ENCODE measurements at places on chromosomes 16 and 17.

DNA sequence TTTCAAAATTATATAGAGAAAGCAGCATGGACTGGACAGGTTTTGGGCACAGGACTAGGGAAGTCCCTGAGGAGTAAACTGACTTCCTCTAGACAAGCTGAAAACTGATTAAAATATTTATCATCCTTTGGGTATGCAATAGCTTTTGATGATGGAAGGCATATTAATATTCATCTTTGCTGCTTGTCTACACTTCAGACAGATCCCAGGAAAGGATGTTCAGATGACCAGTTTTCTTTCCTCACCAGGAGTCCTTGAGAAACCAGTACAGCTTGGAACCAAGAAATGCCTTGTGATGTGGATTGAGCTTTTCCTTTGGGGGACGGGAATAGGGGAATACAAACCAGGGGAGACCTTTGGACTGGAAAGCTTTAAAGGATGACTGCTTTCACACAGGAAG is 195.5 kb downstream of the FTO start:
- DNase-seq: no peak

DNA sequence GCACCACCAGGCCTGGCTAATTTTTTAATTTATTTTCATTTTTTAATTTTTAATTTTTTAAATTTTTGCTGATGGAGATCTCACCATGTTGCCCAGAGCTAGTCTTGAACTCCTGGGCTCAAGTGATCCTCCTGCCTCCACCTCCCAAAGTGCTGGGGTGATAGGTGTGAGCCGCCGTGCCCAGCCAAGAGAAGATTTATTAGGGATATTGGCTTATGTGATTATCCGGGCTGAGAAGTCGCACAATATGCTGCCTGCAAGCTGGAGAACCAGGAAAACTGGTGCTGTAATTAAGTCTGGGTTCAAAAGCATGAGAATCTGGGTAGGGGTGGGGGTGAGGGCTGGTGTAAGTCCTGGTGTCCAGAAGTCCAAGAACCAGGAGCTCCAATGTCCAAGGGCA is 2.5 kb upstream of the C16orf90 start:
- no peak for DNase-seq

GRCh38 chr17:58539698-58540097 is 25.3 kb upstream of the MTMR4 start:
- no peak for DNase-seq

- DNase-seq: no peak
These were observed 21.6 kb downstream of the EMC8 start for GRCh38 chr16:85777583-85778310.

DNA sequence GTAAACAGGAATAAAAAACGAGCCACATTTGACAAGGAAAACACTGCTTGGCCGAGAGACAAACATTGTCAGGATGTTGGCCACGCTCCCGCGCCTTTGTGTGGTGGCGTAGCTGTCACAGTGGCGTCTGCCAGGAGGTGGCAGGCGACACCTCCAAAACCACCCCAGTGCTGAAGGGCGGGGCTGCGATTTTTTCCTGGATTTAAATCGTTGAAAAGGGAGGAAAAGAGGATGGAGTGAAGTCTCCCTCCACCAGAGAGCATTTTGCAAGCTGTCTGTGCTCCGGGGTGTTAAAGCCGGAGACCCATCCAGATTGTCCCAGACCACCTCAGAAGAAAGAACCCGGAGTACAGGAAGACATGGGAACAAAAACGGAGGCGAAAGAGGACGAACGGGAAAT is 12.7 kb downstream of the MRM3 start:
- peak; percentile 65 for DNase-seq

- DNase-seq: no peak
These were observed 44.0 kb downstream of the SREBF1 start for GRCh38 chr17:17792551-17793377.

GRCh38 chr17:80372456-80372855 is 42.5 kb upstream of the ENDOV start:
- DNase-seq: no peak

GRCh38 chr16:66996324-66996982 is 8.1 kb downstream of the CES4A start:
- DNase-seq: no peak

GRCh38 chr17:3885970-3886369 is 6.9 kb downstream of the CAMKK1 start:
- DNase-seq: no peak

GRCh38 chr16:24826817-24827566 is 18.8 kb upstream of the SLC5A11 start:
- DNase-seq: no peak

DNA sequence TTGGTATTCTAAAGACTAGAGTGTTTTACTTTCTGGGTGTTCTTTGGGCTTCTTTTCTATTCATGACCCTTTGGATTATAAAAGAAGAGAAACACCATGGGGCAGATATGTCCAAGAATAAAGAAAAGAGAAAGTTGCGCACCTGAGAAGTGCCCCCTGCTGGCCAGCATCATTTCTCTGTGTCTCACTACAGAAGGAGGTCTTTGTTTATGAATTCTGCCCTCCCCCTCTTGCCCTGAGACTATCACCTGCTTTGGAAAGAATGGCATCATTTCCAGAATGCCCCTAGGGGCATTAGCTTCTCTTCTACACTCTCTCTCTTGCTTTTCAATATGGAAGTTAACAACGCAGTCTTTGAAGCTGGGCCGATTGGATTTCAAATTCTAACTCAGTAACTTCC is 45.0 kb downstream of the CDH13 start:
- no peak for DNase-seq

- peak; percentile 41 for DNase-seq
These were observed 414 bp downstream of the NARF start for GRCh38 chr17:82458885-82459424.

- no peak for DNase-seq
These were observed 7.3 kb downstream of the MILR1 start for GRCh38 chr17:64455993-64456885.

DNA sequence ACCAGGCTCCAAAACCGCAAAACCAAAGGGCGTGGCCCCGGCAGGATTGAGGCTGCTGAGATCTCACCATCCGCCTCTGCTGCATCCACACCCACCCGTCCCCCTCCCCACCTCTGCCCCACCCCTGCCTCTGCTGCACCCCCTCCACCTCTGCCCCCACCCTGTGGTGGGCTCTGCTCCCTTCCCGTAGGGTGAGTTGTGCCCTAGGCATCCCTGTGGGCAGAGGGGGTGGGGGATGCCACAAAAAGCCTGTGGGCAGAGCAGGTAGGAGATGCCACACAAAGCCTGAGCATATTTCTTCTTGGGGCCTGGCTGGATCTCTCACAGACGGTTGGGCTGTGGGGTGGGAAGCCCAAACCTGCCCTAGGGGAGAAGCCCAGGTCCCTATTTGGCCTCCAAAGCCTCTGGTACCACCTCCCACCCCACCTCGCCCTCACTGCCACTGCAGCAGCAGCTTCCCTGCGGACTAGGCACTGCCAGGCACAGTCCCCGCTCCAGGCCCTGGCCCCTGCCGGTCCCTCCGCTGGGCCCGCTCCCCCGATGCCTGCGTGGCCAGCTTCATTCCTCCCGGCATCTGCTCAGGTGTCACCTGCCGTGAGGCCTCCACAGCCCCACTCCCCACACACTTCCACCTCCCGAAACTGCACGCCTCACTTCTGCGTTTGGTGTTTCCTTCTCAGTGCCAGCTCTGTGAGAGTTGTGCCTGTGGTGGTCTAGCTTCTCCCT is 11.3 kb upstream of the PABPN1L start:
- DNase-seq: no peak

DNA sequence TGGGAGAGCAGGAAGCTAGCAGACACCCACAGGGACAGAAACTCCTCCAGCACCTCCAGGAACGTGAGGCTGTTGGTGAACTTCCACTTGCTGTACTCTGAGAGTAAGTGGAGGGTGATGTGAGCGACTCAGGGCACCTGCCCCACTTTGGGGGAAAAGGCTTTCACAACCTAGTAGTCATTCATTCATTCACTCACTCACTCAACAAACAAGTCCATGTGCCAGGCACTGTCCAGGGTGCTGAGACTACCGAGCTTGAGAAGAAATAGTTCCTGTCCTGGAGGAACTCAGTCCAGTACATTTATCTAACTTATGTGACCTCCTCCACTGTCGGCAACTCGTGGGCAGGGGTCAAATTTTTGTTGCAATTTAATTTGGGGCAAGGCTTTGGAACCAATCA is 26.6 kb downstream of the LGALS9 start:
- DNase-seq: no peak

DNA sequence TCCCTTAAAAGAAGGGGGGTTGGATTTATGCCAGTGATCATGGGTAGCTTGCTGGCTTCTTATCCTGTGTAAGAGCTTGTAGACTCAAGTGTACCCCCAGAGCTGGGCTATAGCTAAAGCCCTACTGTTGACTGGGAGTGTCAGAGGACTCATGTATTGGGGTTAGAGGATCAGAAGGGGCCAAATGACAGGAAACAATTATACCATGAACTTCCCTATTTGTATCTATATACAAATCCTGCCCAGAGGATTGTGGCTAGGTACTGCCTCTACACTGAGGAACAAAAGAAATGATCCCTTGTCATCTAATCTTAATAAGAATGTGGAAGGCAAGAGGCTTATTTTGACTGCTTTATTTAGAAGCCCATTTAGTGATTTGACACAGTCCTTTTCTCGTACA is 14.3 kb downstream of the ZP2 start:
- DNase-seq: no peak

GRCh38 chr17:56887552-56888467 is 26.0 kb downstream of the TRIM25 start:
- no peak for DNase-seq

- peak; percentile 98 for DNase-seq
These were observed 4.4 kb downstream of the ZC3H7A start for GRCh38 chr16:11792410-11793241.

DNA sequence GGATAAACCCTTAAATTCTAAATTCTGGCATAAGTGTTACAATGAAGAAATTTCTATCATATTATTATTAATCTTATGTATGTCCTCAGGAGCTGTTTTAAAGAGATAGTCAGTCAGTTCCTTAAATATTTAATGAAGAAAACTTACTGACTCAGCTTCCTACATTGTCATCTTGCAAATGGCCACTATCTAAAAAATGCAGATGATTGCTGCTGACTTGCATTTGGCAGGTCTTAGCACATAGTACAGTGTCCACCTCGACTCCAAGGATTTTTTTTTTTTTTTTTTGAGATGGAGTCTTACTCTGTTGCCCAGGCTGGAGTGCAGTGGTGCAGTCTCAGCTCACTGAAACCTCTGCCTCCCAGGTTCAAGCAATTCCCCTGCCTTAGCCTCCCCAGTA is 55.1 kb upstream of the CORO6 start:
- no peak for DNase-seq

DNA sequence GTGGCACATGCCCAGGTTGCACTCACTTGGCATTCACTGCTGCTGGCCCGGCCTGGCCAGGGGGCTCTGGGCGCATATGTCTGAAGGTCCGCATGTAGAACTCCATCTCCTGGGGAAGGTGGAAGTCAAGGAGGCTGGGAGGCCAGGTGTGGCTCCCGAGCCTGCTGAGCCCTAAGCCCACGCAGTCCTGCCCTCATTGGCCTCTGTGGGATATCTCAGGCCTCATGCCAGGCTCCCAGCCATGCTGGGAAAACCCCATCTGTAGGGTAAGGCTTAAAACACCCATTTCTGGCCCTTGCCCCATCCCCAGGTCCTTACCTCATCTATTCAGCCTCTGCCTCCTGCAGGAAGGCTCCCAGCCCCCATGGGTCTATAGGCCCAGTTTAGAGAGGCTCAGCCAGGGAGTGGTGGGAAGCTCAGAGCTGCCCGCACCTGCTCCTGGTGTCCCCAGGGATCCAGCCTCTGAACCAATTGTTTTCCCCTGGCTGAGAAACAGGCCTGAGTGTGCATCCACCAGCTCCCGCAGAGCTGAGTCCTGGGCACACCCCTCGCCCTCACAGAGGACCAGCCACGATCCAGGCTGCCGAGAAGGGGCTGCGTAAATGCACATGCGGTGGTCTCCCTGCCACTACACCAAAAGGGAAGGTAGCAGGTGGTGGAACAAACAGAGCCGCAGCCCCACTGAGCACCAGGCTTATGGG is 2.3 kb upstream of the TPPP3 start:
- DNase-seq: peak; percentile 93

- no peak for DNase-seq
These were observed 30.6 kb downstream of the XYLT1 start for GRCh38 chr16:17440131-17440530.

DNA sequence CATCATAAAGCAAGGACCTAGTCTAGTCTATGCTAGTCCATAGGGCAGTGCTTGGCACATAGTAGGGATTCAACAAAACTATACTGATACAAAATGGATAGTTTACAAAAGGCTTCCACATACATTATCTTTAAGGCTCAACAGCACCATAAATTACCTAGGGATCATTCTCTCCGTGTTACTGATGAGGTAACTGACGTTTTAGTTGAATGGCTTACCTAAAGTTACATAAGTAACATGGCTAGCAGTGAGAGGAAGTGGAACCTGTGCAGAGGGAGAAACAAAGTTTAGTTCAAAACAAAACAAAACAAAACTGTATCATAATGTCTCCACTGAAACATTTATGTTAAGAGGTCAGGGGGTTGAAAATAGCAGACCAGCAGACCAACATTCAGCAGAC is 7.9 kb downstream of the RPTOR start:
- no peak for DNase-seq

DNA sequence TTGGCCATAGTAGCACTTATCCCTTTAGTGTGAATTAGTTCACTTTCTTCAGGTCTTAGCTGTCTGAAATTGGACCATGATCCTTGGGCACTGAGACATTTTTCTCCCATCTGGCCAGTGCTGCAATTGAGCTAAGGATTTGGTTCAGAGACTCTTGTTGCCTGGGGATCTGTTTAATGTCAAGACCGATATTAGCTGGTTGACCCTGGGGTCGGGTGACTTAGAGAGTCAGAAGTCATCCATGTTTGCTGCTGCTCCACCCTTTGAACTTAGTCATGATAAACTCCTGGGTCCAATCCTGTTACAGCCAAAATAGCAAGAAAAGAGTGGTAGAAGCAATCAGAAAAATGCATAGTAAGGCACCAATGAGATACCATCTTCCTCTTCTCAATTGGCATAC is 45.8 kb upstream of the TOX3 start:
- no peak for DNase-seq

DNA sequence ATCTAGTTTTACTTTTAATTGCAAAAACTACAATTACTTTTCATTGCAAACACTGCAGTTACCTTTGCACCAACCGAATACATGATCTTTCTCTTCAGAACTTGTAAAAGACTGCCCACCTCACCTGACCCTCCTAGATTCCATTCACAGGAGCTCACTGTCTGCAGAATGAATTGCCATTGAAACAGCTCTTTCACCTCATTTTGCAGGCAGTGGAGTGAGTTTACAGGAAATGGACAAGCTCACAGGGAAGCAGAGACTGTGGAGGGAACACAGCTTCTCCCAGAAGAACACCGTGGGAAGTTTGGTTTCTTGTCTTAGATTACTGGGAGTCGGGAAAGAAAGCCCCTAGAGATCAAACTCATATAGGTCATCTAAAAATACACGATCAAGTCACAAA is 439.7 kb upstream of the RBFOX1 start:
- DNase-seq: no peak

DNA sequence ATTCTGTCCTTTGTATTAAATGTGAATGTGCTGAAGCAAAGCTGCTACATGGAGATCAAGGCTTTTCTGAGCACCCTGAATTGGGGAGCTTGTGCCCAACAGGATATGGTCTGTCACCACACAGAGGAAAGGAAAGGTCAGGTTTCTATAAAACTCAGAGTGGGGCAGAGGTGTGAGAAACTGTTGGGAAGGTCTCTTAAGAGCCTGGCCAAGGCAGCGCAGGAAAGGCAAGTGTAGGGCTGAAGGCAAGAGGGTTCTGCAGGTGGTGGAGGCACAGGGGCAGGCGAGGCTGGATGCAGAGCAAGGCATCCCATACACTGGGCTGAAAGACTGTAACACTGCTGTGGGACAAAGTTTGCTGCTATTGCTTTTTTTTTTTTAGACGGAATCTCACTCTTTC is 8.1 kb downstream of the COX6A2 start:
- DNase-seq: no peak
